NCI-H1417 (cell line): ENCODE measurements at places on chromosomes 1 and 21.

DNA sequence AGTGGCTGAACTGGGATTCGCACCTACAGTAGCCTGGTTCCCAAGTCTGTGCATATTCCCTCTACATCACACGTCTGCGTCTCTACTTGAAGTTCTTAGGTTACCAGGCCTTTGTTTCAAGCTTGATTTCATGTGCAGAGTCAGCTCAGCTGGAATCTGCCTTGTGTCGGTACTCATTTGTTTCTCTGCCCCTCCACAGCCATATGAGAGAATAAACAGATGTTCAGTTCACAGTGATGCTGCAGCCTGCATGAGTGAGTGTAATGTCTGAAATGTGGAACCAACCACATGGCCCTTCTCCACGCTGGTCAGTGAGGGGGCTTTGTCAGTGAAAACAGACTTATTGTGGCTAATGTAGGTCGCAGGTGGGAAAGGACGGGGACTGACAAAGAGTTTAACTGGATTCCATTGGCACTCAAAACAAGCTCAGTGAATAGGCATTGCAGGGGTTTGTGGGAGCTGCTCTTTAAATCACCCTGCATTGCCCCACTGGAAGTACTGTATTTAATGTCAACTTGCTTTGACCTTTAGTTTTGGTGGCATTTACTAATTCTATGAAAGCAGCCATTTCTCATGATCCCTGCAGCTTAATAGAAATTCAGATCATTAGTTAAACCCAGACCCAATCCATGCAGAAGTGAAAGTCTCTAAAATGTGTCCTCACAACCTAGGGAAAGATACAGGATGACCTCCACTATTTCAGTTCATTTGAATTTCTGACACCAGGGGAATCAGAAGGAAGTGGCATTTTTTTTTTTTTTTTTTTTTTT is 136.4 kb upstream of the FAM78B start:
- no peak for DNase-seq

- DNase-seq: no peak
Observed at GRCh38 chr1:117886101-117886795, 43.2 kb downstream of the GDAP2 start.

GRCh38 chr1:1157033-1157365 is 16.7 kb upstream of the TTLL10 start:
- DNase-seq: no peak

- peak; percentile 44 for DNase-seq
Observed at GRCh38 chr21:27464648-27465047, 497.8 kb upstream of the ADAMTS5 start.

- no peak for DNase-seq
Observed at GRCh38 chr1:91729621-91730358, 156.2 kb downstream of the TGFBR3 start.

DNA sequence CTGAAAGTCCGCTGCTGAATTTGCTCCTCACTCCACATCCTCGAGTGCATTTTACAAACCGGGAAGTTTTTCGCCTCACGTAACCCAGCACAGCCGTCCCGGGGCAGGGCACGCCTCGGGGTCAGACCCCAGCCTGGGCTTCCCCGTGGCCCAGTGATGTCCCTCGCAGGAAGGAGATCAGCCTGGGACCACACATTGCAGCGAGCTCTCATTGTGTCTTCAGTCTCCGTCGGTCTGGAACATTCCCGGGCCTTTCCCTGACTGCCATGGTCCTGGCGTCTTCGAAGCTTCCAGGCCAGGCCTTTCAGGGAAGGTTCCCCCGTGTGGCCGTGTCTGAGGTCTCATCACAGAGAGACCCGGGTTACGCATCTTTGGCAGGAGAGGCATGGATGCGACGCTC is 43.5 kb downstream of the MORN1 start:
- no peak for DNase-seq

- DNase-seq: no peak
Observed at GRCh38 chr1:10936998-10937901, 75.2 kb upstream of the TARDBP start.

DNA sequence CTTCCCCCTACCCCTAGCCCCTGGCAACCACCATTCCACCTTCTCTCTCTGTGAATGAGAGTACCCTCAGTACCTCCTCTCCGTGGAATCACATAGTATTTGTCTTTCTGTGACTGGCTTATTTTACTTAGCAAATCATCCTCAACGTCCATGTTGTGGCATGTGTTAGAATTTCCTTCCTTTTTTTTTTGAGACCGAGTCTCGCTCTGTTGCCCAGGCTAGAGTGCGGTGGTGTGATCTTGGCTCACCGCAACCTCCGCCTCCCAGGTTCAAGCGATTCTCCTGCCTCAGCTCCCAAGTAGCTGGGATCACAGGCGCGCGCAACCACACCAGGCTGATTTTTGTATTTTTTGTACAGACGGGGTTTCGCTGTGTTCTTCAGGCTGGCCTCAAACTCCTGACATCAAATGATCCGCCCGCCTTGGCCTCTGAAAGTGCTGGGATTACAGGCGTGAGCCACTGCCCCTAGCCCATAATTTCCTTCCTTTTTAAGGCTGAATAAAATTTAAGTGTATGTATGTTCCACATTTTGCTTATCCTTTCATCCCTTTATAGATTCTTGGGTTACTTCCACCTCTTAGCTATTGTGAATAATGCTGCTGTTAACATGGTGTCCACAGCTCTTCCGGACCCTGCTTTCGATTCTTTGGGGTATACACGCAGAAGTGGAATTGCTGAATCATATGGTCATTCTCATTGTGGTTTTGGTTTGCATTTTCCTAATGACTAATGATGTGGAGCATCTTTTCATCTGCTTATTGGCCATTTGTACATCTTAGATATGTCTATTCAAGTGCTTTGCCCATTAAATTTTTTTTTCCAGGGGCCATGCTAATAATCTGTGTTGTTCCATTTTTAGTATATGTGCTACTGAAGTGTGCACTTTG is 32.3 kb downstream of the ERRFI1 start:
- DNase-seq: no peak

GRCh38 chr1:62282909-62283755 is 36.1 kb downstream of the KANK4 start:
- DNase-seq: no peak

DNA sequence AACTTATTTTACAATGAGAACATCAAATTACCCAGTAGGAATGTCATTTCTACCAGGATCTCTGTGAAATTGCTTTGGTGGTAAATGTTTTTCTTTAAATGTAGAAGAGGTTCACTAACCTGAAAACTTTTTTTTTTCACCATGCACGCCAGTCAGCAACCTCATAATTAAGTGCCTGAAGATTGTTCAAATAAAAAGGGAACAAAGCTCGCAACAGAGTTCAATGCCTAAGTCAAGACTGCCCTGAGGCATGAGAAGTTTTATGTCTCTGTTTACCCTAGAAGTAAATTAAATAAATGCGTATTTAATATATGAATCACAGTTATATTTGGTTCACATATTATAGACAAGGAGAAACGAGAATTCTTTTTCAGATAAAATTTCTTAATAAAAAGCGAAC is 13.8 kb upstream of the SYDE2 start:
- peak; percentile 67 for DNase-seq

- no peak for DNase-seq
Observed at GRCh38 chr1:80818211-80818610, 982.5 kb upstream of the ADGRL2 start.

DNA sequence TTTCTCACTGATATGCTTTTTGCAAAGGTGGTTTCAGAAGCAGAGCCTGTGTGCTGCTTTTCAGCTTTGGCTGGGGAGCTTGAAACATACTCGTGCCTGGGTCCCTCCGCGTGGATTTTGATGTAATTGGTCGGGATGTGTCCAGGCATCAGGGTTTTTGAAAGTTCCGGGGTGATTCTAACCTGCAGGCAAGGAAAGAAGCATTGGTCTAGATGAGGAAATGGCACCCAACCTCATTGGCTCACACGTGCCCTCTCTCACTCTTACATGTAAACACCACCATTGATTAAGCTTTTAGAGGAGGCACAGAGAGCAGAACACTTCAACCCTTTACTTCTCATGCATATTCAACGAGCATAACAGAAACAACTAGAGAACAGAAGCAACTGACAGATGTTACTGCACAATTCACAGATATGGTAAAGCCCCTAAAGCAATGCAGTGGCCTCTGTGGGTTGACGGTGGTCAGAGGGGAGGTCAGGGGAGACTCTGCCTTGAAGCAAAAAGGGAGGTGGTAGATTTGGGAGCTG is 112.1 kb downstream of the TLR5 start:
- DNase-seq: no peak

GRCh38 chr1:27000090-27000816 is 6.8 kb downstream of the TRNP1 start:
- no peak for DNase-seq

- no peak for DNase-seq
Observed at GRCh38 chr1:118201524-118201923, 16.5 kb upstream of the SPAG17 start.
